AG04449 (cell line): ENCODE measurements at places on chromosomes 6 and 20.

DNA sequence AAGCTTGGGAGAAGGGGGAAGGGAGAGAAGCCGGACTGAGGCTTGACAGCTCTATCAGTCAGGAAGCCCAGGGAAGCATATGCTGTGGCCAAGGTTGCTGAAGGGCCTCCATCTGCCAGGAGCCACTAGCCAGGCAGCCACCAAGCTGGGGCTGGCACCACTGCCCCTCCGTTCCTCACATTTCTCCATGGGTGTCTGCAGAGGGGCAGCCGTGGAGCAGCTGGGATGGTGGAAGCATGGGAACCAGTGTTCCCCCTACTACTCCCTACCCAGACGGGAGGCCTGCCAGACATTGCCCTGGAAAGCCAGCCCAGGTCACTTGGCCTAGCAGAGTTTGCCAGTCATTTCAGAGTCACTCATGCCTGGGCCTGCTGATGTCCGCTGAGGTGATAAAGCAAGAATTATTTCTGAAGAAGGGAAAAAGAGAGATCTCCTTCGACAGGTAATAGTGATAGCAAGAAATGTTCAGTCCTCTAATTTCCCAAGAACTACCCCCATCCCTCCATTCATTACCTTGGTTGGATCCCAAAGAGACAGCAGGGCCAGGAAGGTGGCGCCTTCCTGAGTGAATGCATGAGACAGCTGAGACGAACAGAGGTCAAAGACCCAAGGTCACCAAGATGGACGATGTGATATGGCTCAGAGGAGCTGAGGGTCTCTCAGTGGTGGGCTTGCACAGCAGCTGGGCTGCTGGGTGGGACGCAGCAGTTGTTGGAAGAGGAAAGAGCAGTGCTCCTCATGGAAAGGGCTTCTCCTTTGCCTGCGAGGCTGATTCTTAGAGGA lies 21.9 kb downstream of the SNPH start:
- no peak for DNase-seq

DNA sequence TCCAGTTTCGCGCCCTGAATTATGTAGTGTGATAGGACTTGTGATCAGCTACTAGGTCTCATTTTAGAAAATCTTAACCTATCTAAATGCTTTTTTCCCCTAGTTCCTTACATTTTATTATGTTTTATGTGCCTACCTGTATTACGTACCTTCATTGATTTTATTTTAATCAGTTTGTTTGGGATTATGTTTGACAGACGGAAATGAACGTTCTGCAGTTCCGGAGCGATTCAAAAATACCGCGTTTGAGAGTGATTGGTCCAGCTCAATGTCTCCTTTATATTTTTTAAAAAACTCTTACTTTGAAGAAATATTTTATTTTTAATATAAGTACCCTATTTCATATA lies 114.3 kb upstream of the BTN3A2 start:
- DNase-seq: no peak

DNA sequence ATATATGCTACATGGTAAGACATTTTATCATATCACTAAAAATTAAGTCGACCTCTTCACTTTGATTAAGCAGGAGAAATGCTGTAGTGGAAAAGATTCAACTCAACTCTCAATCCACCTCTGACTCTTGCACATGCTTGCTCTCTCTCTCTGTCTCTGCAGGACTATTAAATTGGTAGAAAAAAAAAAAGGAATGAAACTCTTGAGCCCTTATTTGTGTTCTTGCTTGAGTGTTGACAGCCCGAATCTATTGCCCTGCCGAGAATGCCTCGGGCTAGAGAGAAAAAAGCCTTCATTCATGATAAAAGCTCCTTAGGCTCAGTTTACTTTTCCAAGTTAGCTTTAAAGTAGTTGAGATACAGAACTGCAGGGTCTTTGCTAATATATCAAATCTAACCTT lies 722.2 kb downstream of the PRKN start:
- no peak for DNase-seq

- no peak for DNase-seq
Observed at GRCh38 chr6:50637267-50637666, 76.1 kb upstream of the TFAP2D start.

- DNase-seq: no peak
Observed at GRCh38 chr20:17856024-17856564, 112.5 kb downstream of the SNX5 start.

GRCh38 chr20:3925899-3926638 lies 36.9 kb downstream of the PANK2 start:
- DNase-seq: no peak

DNA sequence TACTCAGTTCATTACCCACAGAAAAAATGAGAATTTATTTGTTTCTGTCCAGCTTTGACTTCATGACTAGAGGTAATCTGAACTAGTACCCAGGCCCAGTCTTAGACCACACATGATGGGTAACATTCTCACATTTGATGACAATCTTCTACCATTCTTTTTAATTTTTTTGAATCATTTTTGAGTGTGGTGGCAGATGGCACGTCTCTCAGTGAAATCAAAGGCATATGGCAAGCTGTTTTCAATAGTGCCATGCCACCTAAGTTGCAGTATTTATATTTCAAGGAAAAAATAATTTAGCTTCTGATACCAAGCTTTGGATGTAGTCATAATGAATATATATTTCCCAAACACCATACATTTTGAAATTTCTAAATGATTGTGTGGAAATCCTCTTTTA lies 88.8 kb upstream of the HS3ST5 start:
- DNase-seq: no peak

- no peak for DNase-seq
Observed at GRCh38 chr6:99940582-99940981, 53.4 kb downstream of the MCHR2 start.

GRCh38 chr20:18922251-18922650 lies 108.7 kb downstream of the SCP2D1 start:
- DNase-seq: no peak

DNA sequence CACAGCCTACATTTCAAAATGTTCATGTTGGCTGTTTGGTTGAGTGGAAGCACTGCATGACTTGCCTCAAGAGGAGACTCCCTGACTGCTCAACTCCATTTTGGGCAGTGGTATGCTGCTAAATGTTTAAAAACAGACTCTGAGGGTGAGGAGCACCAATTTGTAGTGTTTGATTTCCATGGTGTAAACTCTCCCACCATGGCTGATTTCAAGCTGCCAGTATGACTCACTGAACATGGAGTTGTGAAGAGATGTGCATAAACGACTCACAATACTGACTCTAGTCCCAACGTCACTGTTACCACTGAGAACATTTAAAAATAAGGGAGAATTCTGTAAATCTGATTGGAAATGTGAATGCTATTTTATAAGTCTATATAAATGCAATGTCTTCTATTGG lies 70.4 kb downstream of the BACH2 start:
- peak; percentile 26 for DNase-seq

DNA sequence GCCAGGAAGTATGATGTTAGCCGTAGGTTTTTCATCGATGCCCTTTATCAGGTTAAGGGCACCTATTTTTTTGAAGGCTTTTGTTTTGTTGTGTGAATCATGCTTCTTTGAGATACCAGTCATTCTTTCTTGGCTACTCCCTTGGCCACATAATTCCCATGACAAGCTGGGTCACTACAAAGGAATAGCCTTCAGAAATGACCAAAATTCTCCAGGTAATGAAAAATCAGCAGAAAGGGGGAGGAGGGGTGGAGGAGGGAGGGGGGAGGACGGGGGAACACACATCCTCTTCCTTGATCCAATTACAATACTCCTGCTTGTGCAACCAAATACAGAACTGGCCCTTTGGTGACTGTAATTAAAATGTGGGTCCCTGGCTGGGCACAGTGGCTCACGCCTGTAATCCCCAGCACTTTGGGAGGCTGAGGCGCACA lies 21.7 kb upstream of the TGM2 start:
- DNase-seq: no peak

- no peak for DNase-seq
Observed at GRCh38 chr6:87259791-87260190, 62.6 kb upstream of the SMIM8 start.

GRCh38 chr6:2378046-2378657 lies 132.7 kb upstream of the GMDS start:
- no peak for DNase-seq

DNA sequence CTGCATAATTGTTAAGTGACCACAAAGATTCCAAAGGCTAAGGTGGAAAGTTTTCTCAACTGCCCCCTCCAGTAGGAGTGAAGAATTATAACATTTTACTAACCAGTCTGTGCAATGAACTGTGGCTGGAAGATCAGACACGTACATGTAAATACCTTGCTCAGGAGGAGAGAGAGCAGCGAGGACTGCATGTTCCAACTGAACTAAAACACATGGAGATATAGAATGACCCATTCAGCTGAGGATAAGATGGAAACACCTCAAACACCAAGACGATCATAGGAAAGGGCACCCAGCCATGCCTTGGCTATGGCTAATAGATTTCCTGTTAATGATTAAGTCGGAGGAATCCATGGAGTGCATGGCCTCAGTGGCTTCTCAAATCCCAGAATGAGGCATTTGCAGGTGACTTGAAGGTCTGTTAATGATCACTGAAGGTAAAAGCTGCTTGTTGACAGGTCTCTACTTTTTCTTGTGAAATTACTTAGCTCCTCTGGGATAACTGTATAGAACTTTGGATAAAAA lies 875.6 kb downstream of the TFAP2A start:
- DNase-seq: no peak

DNA sequence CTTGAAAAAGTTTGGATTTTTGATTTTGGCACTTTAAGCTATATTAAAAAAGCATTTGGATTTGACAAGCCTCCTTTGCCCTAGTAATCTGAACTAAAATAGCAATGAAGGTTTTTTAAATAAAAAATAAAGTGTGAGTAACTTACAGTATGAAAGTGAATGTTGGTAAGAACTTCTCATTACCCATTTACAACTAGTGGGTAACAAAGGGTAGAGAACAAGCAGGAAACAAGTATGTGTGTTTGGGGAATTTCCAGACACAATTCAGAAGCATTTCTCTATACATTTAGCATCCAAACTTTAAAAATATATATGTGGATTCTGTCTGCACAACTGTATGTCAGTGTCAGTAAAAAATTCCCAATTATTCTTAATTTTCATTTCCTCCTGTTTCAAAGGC lies 2.9 kb downstream of the TMEM30A start:
- no peak for DNase-seq

GRCh38 chr6:81812401-81812800 lies 59.9 kb upstream of the TENT5A start:
- DNase-seq: no peak

- no peak for DNase-seq
Observed at GRCh38 chr20:46568570-46569129, 18.2 kb upstream of the OCSTAMP start.

DNA sequence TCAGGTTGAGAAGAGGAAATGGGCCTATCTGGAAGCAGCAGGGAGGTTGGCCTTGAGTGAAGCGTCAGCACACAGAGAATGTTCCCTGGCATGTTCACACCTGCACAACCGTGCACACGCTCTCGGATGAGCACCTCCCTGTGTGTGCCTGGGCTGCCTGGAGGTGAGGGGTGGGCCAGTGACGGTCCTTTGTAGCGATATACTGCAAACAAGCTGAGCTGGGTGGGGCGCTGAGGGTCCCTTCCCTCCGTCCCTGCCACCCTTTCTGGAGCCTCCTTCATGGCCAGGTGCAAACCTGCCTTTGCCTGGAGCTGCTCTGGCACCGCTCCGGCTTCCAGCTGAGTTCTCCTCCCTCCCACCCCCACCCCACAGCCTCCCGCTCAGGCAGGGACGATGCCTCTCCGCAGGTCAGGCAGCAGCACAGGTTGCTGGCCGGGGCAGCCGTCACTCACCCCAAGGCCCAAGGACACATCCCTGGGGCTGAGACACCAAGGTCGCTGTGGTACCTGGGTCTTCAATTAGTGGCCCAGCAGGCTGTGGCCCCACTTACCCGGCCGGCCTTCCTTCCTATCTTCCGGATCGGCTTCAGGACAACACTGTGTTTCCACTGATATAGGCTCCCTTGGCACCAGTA lies 111.6 kb downstream of the ERMARD start:
- no peak for DNase-seq

DNA sequence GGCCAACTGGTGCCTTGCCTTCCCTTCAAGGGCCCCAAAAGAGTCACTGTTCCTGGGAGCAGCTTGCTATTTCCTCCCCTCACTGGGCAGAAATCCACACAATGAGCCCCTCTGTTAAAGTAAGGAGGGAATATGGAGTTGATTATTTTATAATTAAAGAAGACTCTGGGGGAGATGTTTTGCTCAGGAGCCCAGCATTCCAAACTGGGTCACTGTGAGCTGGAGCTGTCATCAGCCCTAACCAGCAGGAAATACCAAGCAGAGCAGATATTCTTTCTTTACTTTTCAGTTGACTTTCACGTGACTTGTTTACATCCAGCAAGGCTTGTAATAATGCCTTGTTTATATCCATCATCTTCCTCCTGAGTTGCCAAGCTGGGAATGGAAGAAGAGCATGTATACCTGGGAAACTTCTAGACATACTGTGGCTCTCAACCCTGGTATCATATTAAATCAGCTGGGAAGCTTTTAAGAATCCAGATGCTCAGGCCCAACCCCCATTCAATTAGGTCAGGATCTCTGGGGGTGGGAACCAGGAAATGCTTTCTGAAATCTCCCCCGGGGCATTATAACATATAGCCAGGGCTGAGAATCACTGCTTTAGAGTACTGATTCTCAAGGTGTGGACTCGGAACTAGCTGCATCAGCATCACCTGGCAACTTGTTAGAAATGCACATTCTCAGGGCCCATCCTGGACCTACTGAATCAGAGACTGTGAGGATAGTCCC lies 175.6 kb upstream of the MYLIP start:
- no peak for DNase-seq

DNA sequence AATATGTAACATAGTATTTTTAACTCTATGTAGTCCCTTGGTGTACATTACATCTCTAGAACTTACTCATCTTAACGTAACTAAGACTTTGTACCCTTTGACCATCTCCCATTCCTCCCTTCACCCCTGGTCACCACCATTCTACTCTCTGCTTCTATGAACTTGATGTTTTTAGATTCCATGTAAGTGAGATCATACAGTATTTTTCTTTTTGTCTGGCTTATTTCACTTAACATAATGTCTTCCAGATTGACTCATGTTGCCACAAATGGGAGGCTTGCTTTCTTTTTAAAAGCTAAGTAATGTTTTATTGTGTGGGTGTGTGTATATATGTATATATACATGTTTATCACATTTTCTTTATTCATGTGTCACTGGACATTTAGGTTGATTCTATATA lies 55.8 kb downstream of the TMEM200A start:
- peak; percentile 38 for DNase-seq

DNA sequence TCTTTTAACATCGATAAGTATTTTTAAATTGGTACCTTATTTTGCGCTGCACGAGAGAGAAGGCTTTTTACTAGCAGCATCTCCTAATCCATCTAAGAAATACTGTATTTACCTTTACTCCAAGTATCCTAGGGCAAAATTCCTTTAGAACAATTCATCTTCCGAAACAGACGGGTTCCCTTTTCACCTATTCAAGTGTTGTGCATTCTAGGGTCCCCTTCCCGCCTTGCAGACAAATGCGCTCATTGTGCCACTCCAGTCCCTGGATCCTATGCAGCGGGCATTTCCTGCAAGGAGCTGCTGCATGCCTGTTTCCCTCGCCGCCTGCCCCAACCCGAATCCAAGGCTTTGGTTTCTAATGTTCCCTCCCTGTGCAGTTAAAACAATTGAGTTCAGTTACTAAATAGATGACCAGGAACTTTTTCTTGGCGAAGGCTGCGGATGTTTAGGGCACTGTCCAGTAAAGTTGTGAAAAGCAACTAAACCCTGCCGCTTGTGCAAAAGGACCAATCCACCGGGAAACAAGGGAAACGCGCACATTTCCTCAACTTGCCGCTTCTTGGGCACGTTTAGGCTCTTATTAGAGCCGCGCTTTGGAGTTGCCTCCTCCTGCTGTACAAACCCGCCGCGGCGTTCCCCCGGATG lies 556 bp upstream of the SCAF8 start:
- no peak for DNase-seq

- DNase-seq: no peak
Observed at GRCh38 chr20:41627001-41627495, 8.9 kb upstream of the CHD6 start.

GRCh38 chr6:106110164-106110826 lies 24.2 kb downstream of the PRDM1 start:
- DNase-seq: no peak
